IPS-NIHi11 (cell line): ENCODE measurements at places on chromosomes 7 and 10.

DNA sequence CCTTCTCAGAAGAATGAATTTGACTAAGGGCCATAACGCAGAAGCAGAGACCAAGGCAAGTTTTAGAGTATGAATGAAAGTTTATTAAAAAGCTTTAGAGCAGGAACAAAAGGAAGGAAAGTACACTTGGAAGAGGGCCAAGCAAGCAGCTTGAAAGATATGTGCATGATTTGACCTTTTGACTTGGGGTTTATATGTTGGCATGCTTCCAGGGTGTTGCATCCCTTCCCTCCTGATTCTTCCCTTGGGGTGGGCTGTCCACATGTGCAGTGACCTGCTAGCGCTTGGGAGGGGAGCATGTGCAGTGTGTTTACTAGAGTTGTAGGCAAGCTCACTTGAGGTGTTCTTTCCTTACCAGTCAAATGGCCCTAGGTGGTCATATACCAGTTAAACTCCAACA, 37.9 kb upstream of the LRRN3 start:
- no peak for DNase-seq

GRCh38 chr10:104045151-104046089, 40.3 kb downstream of the COL17A1 start:
- DNase-seq: peak; percentile 85

- DNase-seq: no peak
These were observed 11.7 kb upstream of the GPR141 start for GRCh38 chr7:37671876-37672275.

DNA sequence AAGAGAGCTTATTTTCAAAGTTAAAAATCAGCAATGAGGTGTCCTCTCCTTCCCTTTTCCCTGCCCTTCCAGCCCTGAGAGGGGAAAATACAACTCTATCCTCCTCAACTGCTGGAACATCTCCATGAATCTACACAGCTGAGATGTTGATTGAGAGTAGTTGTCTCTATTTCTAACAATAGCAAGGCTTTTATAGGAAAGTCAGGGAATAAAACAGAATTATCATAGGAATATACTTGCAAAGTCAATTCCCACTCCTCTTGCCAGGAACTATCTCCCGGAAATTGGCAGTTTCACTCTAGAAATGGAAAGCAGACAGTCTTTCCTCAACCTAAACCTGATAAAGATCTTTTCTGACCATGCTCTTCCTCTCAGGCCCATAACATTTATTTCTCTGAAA, 8.8 kb downstream of the HGF start:
- DNase-seq: no peak

DNA sequence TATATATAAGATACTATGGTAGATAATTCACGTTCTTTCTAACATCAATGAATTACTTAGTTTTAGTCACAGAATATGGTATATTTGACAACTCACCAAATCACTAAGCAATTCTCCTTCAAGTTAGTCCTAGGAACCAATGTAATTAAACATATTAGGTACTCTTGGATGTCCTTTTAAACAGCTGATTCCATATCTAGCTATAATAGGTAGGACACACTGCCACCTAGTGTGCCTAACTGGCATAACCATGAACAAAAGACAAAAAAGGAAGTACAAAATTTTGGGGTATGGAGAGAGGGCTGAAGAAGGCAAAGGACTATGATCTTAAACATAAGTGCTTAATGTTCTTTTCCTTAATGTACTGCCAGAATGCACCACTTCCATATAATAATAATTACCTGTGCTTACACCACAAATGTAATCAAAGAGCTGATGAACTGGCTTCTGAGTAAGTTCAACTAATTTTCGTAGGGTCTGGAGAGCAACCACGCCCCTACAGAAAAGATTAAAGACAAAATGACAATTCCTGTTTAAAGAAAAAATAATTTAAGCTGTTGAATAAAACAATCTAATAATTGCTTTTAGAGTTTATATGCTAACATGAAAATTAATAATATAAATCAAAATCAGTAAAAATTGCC, 28.7 kb downstream of the PNPLA8 start:
- peak; percentile 57 for DNase-seq

GRCh38 chr10:85619832-85620231, 746.8 kb downstream of the GRID1 start:
- DNase-seq: no peak

- no peak for DNase-seq
These were observed 183.2 kb downstream of the AUTS2 start for GRCh38 chr7:69781412-69781846.
